ENCODE measurements at places on chromosomes 7 and 10.
A peak's percentile ranks its signal among the peaks of the same experiment; 100 is the strongest.

DNA sequence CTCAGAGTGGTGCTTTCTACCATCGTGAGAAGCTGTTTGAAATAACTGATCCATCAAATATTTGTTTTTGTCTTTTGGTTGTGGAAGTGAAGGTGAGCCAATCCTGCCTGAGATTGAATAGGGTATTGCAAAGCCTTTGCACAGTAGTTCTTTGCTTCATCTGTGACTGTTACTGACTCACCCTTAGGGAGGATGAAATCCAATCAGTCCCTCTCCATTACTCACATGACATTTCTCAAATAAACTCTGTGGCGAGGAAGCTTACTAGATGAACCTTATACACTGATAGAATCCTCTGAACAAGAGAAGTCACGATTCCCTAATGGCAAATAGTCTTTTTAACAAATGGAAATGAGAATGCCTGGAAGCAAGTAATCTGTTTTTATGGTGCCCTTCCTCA is 31.9 kb downstream of the HEPACAM2 start:
- ATAC-seq: no peak

DNA sequence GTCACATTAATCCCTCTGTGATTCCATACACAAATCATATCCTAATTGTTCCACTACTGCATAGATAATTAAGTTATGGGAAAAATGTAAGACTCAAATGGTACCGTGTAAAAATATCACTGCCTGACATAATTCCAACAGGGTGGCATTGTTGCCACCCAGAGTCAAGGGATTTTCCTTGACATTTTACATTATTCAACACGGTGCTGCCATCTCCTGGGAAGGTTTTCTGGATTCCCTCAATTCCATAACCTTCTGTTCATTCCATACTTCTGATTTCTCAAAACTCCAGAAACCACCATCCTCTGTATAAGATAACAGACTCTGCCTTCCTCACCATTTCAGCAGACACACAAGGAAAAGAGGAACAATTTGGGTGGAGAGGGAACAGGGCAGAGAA is 495.9 kb downstream of the XPNPEP1 start:
- no peak for ATAC-seq

DNA sequence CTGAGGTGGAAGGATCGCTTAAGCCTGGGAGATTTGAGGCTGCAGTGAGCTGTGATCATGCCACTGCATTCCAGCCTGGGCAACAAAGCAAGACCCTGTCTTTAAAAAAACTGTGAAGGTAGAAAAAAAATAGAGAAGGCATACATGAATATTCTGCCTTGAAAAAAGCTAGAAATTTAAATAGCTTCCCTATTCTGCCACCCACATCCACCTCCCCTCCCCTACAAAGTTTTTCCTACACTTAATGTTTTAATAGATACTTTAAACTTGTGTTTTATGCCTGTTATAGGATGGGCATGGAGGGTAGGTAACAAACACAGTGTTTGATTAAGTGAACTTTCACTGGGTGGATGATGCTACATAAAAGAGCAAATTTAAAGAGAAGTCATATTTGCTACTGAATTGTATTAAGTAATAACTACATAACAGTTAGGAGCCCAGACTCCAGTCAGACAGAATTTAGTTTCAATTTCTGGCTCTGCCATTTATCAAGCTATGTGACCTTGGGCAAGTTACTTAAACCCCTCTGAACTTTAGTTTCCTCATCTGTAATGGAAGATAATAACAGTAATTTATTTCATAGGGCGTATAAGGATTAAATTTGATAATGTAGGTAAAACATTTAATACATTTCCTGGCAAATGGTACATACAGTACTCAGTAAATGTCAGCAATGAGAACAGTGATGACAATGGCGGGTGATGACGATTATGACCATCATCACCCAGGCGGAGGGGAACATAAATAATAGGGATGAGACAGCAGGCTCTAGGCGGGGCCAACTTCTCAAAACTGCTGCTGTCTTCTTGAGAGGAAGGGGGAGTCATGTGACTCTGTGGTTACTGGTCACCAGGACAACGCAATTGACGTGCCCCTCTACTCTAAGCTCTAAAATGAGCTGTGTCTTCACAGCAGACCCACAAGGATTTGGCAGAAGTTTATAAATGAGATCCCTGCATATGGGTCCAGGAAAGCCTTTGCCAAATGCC is 15.8 kb downstream of the DNMBP start:
- ATAC-seq: peak; percentile 91

DNA sequence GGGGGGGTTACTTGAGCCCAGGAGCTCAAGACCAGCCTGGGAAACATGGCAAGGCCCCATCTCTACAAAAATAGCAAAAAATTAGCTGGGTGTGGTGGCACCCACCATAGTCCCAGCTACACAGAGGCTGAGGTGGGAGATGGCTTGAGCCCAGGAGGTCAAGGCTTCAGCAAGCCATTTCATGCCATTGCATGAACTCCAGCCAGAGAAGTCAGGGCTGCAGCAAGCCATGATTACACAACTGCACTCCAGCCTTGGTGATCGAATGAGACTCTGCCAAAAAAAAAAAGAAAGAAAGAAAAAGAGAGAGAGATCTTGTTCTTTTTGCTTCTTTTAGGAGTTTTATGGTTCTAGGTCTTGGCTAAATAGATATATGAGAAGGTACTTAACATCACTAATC is 200.2 kb upstream of the PHYHIPL start:
- ATAC-seq: no peak

DNA sequence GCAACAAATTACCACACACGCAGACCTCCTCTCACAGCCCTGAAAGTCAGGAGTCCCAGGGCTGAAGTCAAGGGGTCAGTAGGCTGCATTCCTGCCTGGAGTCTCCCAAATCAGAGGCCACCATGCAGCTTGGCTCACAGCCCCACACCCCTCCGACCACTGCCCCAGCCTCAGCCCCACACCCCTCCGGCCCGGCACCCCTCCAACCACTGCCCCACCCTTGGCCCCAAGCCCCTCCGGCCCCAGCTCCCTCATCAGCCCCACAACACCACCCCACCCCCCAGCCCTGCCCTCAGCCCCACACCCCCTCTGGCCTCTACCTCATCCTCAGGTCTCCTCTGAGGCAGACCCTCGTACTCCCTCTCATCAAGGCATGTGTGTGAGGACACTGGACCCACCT is 85.7 kb downstream of the DIP2C start:
- ATAC-seq: no peak

GRCh38 chr7:143345428-143345900 is 17.0 kb downstream of the FAM131B start:
- ATAC-seq: peak; percentile 93

DNA sequence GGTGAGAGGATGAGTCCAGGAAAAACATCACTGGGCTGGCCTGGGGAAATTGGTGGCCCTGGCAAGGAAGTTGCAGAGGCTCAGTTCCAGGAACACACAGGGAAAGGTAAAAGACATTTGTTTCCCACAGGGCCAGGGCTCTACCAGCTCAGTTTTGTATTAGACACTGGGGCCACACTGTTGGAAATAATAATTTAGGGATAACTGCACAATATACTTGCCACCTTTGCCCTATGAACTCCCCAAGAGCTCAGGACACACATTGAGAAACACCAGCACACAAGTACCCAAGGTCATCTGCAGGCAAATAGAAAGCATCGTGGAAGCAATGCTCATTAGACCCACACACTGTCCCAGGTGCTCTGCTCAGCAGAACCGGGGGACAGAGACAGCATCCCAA is 617.6 kb downstream of the PTPRN2 start:
- no peak for ATAC-seq

DNA sequence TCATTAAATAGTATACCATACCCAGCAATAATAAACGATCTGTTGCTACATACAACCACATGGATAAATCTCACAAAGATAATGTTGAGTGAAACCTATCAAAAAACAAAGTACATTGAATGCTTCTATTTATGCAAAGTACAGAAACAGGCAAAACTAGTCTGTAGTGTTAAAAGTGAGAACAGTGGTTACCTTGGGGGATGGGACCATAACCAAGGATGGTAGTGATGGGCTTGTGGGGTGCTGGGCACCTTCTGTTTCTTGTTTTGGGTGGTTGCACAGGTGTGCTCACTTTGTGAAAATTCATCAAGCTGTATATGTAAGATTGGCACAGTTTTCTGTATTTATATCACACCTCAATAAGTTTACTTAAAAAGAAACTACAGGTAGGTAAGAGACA is 105.7 kb downstream of the ATE1 start:
- ATAC-seq: no peak

- no peak for ATAC-seq
These were observed 10.0 kb upstream of the SERPINE1 start for GRCh38 chr7:101116898-101117297.

GRCh38 chr10:127992376-127992775 is 85.5 kb downstream of the PTPRE start:
- no peak for ATAC-seq

Measured in motor neuron (in vitro differentiated cells).